ENCODE measurements at places on chromosomes 1 and 21. TPM values are rescaled to one million over a fixed set of nuclear protein-coding genes. Genes with fewer than 3 reads are reported as not detected.

DNA sequence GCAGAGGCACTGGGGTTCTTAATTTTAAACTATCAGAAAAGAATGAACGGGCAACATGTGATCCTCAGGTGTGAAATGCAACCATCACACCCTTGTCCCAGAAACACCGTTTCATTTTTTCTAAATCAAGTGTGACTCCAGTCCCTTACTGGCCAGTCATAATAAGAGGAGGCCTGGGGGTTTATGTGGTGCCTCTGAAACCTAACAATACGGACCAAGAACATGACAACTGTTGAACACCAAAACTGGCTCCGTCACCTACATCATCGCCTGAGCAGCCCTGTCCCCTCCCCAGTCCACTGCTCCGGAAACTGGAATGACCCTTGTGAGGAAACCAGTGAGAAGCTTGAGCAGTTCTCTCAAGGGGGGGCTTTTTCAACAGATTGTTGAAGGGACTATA, 55.9 kb upstream of the KIF26B start:
- no peak for DNase-seq

DNA sequence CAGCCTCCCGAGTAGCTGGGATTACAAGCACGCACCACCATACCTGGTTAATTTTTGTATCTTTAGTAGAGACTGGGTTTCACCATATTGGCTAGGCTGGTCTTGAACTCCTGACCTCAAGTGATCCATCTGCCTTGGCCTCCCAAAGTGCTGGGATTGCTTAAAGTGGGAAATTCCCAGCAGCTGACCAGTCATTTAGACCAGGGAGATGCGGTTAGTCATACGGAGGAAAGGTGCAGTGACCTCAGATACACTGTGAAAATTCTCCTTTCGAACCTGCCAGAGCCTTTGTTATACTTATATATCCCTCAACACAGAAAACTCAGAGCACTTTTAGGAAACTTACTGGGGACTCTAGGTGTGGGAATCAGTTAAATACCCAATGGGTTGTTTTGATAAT, 39.6 kb downstream of the MAP10 start:
- no peak for DNase-seq

DNA sequence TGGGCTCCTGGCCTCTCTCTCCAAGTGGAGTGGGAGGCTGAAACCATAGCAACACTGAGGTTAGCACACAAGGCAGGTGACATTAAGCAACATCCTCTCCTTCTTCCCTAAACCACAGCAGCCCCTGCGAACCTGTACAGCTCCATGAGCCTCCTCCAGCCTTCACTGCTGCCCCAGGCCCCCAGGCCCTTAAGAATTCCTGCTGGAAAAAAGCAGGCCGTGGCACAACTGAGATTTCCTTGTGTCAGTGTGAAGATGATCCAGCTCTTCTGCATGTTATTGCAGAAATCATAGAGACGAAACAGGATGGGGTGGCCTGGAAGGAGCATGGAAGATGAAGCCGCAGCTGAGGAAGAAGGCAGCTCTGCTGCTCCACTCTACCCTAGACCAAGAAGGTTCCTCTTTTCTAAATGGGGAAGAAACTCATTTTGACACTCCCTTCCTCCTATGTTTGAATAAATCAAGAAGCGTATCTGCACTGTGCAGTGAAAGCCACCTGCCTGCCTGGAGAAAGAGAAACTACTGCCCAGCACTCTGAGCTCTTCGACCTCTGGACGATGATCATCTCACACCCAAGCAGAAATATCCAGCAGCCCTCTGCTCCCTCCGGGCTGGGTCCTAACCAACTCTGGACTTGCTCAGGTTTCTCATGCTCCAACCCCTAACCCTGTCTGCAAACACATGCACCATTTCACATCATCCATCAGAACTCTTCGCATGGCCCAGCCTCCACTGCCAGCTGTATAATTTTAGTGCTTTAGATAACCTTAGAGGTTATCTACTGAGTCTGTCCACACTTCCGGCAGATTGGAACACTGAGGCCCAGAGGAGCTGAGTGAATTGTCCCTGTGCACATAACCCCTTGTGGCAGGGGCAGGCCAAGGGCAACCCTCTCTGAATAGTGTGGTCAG, 20.7 kb downstream of the SH3BP5L start:
- no peak for DNase-seq

GRCh38 chr1:224564454-224565084, 51.5 kb upstream of the CNIH3 start:
- no peak for DNase-seq

DNA sequence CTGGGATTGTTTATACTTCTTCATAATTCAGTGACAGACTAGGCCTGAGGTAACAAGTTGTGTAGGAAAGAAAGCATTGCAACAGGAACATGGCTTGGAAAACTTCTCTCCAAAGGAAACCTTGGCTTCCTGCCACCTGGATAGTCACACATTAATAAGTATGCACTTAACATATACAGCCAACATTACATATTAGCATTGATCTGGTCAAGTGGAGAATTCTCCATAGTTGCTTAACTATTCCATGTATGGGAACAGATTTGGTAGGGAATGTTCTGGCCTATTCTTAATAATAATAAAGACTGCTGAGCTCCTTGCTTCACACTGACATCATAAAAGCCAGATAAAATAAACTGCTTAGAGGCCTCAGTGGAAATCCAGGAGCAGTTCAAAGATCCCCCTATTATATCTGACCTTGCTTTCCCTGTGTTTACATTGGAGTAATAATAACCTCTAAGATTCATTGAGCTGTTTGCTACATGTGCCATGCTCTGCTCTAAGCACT, 27.2 kb upstream of the NFIA start:
- peak; percentile 85 for DNase-seq

DNA sequence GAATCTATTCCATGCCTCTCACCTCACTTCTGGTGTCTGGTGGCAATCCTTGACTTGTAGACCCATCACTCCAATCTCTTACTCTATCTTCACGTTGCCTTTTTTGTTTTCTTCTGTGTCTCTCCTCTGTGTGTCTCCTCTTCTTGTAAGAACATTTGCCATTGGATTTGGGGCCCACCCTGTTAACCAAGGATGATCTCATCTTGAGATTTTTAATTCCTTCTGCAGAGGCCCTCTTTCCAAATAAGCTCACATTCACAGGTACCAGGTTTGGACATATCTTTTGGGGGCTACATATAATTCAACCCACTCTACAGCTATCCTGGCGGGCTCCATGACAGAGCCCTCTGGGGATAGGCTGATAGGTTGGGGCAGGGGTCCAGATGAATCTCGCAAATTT, 55.8 kb downstream of the UBE2T start:
- DNase-seq: no peak

GRCh38 chr21:45600248-45600647, 43.3 kb upstream of the PCBP3 start:
- DNase-seq: no peak

DNA sequence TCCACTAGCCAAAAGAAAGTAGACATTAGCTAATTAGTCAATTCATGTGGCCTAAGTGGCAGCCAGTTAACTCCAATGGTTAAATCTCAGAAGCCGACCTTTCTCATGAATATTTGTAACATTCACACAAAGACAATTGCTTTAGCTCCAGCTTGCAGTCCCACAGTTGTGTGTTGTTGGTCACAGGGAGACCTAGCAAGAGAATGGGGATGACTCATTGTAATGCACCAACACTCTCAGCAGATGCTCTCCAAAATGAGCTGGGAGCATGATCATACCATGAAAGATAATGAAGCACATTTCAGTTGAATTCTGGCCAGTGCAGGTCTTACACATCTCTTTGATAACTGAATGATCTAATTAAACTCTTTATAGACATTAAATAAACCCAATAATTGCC, 160.4 kb downstream of the HLX start:
- no peak for DNase-seq

Gene S100A9
- total RNA-seq: 739 TPM

Gene OR10J1
- total RNA-seq: not detected

Gene AIM2
- not detected for total RNA-seq

Gene CD2
- 1.6 TPM for total RNA-seq

Gene ARV1
- 9.1 TPM for total RNA-seq

Gene DPT
- 144 TPM for total RNA-seq
